Left lobe of liver (tissue), 2 donors: ENCODE measurements at places on chromosomes 13 and 19. TPM values are rescaled to one million over a fixed set of nuclear protein-coding genes. Genes with fewer than 3 reads are reported as not detected.
A peak's percentile ranks its signal among the peaks of the same experiment; 100 is the strongest.

- no peak for DNase-seq
Observed at GRCh38 chr19:2185734-2186070, 22.0 kb downstream of the DOT1L start.

DNA sequence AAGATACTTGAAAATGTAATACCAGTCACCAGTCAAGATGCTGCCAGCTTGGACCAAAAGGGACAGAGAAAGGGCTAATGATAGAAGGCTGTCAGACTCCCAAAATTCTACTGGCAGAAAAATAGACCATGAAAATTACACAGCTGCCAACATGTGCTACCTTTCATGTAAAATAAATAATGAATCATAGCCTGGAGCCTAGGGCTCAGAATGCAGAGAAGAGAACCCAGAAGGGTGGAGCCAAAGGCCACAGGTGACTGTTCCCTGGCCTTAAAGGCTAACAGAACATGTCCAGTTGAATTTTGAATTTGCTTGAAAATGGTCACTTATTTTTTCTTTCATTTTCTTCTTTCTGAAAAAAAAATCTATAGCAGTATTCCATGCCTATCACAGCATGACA is 1827.0 kb upstream of the MIR17HG start:
- no peak for DNase-seq

- no peak for DNase-seq
Observed at GRCh38 chr13:79847882-79848592, 367.1 kb downstream of the NDFIP2 start.

DNA sequence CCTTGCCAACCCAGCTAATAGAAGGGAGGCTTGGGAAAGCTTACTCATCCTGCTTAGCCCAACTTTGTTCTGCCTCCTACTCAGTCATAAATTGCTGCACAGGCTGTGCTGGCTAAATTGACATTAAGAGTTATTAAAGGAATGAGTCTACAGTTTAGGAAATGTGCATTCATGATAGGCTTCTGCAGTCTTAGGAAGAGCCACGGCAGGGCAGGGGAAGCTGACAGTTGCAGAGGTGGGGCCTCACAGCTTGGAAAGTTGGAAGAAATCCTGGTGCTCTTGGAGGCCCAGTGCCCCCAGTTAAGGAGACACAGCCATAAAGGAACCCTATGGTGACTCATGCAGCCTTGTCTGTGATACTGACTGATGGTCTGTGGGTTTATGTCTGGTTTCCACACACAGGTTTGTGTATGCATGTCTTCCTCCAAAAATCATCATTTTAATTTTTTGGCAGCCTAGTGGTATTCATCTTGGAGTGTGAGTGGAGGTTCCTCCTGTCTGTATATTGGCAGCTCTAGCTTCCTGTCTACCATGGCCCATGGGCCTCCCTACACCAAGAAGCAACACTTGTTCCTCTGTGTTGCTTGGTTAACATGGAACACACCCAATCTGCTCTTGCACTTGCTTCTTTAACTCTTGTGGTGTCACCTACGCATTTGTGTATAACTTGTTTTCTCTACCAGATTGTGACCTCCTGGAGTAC is 135.0 kb upstream of the KL start:
- DNase-seq: no peak

DNA sequence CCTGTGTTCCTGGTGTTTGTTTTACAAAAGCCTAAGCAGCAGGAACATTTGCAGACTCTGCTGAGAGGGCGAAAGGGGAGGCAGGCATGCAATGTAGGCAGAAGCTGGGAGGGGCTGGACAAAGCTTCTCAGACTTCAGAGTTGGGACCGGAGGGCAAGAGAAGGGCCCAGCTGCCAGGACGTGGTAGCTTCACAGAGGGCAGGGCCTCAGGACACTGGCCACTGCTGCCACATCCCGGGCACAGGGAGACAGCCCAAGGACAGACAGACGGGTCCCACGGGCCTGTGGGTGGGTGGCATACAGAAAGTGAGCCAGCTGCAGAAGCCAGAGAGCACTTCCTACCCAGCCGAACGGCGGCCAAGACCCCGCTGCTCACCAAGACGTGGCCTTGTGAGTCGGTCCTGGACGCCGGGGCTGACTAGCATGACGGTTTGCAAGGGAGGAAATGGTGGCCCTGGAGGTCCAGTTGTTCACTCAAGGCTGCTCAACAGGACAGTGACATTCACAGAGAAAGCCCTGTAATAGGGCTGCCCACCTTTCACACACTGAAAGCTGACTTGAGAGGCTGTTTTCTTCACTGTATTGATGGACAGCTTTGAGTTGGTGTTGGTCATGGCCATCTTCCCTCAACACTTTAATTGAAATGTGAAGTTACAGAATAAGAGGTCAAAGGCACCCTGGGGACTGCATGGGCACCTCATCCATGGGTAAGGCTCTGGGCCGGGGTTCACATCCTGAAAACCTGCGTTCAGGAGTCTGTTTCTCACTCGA is 23.7 kb upstream of the TFDP1 start:
- DNase-seq: peak; percentile 39

DNA sequence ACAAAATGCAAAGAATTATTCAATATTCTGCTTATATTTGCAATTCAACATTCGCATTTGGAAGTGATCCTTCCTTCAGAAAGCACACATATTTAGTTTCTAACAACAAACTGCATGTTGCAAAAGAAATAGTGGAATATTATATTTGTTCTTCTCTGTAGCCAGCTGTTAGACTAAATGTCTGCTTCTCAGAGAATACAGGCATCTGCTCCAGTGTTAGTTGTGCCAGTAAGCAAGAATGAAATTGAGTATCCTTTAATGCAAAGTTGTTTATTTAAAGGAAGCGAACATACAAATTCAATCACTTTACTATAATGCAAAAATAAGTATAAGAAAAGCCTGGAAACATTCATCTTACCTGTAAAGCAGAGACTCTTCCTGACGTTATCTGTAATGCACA is 663 bp downstream of the SLITRK6 start:
- no peak for DNase-seq

GRCh38 chr19:40251244-40251643 is 24.8 kb upstream of the CCNP start:
- DNase-seq: no peak

- DNase-seq: no peak
Observed at GRCh38 chr19:6543866-6544347, 13.1 kb downstream of the TNFSF9 start.

GRCh38 chr13:29816715-29817114 is 33.7 kb downstream of the UBL3 start:
- DNase-seq: no peak

GRCh38 chr13:73876323-73876722 is 257.9 kb downstream of the KLF12 start:
- DNase-seq: no peak

GRCh38 chr13:97313551-97314260 is 91.6 kb downstream of the MBNL2 start:
- no peak for DNase-seq

- DNase-seq: no peak
Observed at GRCh38 chr19:38564981-38565690, 52.6 kb downstream of the MAP4K1 start.

GRCh38 chr19:28980236-28980868 is 232.6 kb downstream of the UQCRFS1 start:
- no peak for DNase-seq

DNA sequence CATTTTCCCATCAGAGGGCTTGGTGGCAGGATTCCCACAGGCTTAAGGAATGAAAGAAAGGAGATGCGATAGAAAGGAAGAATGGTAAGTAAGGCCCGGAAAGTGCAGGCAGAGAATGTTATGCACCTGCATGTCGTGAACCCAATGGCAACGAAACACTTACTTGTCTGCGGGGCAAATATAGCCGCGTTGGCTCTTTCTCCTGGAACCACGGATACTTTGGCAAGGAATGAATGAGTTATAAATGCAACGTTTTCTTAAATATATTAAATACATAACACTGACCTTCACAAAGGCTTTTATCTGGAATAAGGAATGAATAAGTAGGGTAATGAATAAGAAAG is 192.1 kb downstream of the KATNAL1 start:
- DNase-seq: no peak

- DNase-seq: no peak
Observed at GRCh38 chr19:33225458-33225926, at the start of gene SLC7A10. Gene SLC7A10 (minus strand): TSS chr19:33225850. CDS start chr19:33225703, 147 bp downstream.

DNA sequence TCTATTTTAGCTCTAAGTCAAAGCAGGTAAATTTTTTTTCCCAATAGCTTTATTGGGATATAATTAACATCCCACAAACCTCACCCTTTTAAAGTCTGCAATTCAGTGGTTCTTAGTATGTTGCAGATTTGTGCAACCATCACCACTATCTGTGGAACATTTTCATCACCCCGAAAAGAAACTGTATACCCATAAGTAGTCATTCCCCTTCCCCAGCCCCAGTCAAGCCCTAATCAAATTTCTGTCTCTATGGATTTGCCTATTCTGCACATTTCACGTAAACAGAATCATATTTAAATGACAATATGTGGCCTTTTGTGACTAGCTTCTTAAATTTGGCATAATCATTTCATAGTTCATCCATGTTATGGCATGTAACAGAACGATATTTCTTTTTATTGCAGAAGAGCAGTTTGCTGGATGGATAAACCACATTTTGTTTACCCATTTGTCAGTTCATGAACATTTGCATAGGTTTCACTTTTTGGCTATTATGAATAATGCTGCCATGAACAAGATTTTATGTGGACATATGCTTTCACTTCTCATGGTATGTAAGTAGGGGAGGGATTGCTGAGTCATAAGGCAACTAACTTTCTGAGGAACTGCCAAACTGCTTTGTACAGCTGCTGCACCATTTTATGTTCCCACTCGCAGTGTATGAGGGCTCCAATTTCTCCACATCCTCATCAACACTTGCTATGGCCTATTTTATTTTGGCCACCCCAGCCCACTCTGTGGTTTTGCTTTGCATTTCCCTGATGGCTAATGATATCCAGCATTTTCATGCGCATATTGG is 10.9 kb downstream of the SLC46A3 start:
- DNase-seq: no peak

GRCh38 chr19:35740108-35740422 is 2.2 kb downstream of the IGFLR1 start:
- no peak for DNase-seq

GRCh38 chr13:59970847-59971246 is 192.9 kb downstream of the DIAPH3 start:
- no peak for DNase-seq

DNA sequence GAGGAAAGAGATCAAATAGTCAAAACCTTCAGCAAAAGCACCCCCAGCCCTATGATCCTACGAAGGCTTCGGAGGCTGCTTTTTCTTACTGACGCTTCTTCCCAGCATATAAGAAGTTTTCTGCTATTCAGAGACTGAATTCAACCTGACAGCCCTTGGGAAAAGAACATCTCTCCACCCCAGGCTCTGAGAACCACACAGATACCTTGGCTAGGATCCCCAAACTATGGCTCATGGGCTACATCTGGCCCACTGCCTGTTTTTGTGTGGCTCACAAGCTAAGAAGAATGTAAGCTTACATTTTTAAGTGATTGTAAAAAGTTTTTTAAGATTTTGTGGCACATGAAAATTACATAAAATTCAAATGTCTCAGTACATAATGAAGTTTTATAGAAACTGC is 3.0 kb downstream of the SLC15A1 start:
- no peak for DNase-seq

DNA sequence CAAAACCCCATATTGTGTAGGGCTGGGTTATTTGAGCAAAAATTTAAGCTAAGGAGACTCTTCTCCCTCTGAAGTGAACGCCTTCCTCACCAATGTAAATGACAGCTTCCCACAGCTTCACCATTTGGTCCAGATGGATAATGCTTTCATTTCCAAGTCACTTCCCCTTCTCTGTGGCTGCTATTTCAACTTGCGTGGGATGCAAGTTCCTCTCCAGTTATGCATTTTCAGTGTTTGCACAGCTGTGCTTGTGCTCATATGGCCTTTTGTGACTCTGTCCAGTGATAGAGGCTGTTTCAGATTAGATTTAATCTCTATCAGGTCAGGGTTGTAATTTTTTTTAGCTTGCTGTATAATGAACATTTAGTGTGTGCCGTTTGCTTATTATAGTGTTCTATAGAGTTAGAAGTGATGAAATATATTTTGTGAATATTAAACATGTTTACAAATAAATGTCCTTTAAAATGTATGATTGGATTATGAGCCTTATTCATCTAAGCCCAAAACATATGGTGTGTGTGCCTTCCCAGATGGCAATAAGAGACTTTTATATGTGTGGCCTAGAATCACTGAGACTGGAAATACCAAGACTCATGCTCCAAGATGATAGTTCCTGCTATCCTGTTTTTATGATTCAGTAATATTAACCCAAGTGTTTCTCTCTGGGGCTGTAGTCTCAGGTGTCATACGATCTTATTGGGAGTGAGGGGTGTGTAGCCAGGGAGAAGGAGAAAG is 86.6 kb downstream of the TNFRSF19 start:
- DNase-seq: no peak

DNA sequence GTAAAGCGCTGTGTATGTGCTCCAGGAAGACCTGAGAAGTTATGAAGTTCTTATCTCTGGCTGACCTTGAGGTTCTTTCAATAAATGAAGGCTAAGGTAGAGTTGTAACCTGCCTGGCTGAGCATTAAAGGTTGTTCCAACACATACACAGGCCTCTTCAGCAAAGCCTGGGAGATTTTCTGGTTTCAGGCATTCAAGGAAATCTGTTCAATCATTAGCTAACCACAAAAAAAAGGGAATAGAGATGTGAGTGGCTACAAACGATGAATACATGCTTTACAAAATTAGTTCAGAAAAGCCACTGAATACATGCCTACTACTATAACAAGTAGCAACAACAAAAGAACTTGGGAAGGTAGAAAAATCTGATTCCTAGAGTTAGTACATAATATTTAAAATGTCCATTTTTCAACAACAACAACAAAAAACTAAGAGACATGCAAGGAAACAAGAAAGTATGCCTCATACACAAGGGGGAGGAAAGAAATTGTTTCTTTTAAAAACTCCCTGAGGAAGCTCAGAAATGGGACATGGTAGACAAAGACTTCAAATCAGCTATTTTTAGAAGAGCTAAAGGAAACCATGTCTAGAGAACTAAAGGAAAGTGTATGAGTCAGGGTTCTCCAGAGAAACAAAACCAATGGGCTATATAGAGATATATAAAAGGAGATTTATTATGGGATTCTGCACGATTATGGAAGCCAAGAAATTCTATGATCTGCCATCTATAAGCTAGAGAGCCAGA is 191.5 kb upstream of the IPO5 start:
- DNase-seq: no peak

DNA sequence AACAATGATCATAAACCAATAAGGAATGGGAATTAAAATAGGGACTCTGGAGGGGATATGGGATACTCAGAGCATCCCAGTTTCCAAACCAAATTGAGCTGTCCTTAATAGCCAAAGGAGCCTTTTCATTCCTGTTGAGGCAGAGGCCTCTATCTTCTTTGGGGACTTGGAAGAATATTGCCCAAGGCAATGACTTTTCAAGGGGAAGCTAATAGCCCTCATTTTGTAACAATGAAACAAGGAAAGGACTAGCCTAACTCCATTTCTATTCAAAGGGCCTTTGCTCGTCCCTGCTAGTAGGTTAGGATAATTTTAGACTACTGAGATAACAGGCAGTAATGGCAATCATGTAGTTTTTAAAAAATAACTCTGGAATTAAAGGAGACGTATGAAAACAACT is 789.8 kb upstream of the SLITRK5 start:
- DNase-seq: no peak

PLK5 gene
- not detected for total RNA-seq

RFPL4A gene
- total RNA-seq: 1.0 TPM

CCL25 gene
- total RNA-seq: 0.30 TPM

ADAMTS10 gene
- 12.0 TPM for total RNA-seq

SMG9 gene
- total RNA-seq: 13.2 TPM

CEACAM16 gene
- not detected for total RNA-seq

ACER1 gene
- 0.88 TPM for total RNA-seq

TEAD2 gene
- total RNA-seq: 5.1 TPM

CBLC gene
- 14.0 TPM for total RNA-seq

CLEC17A gene
- total RNA-seq: not detected

ERICH4 gene
- not detected for total RNA-seq
